ENCODE measurements at places on chromosomes 5 and 9. TPM values are rescaled to one million over a fixed set of nuclear protein-coding genes. Genes with fewer than 3 reads are reported as not detected.

Gene EDIL3
- total RNA-seq: 14.1 TPM

Gene SHOC1
- total RNA-seq: not detected

Gene GAS1
- 113 TPM for total RNA-seq

Gene TRIO
- total RNA-seq: 200 TPM

Gene DOCK8
- 13.0 TPM for total RNA-seq

Gene ANKRD31
- under 0.01 TPM for total RNA-seq

Gene SPINK5
- total RNA-seq: not detected

Gene DIPK1B
- total RNA-seq: 11.0 TPM

Gene FCN2
- total RNA-seq: 1.0 TPM

Gene RANBP3L
- total RNA-seq: 0.52 TPM

Gene PARP8
- total RNA-seq: 12.0 TPM

Gene NR5A1
- not detected for total RNA-seq

Gene TMEM232
- total RNA-seq: 1.6 TPM

All from skeletal muscle tissue (tissue), 5 donors.